ENCODE measurements at places on chromosomes 7 and 10.

GRCh38 chr10:88536437-88536836 is 46.7 kb downstream of the RNLS start:
- DNase-seq, result no peak

DNA sequence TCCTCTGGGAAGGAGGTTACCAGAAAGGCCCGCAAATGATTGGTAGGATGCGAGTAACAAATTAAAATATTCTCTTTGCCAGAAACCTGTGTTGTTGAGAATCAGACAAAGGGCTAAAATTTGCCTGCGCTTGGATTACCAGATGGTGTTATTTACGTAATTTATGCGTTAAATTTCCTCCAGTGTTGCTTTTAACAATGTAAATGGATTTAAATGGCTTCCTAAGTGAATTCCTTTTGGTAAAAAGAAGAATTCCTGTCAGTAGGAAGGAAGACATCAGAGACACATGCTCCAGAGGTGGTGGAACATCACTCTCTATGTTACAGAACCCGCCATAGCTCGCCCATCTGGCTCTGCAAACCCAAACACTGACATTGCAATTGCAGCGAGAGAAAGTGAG is 520.6 kb downstream of the GALNT17 start:
- DNase-seq, result no peak

DNA sequence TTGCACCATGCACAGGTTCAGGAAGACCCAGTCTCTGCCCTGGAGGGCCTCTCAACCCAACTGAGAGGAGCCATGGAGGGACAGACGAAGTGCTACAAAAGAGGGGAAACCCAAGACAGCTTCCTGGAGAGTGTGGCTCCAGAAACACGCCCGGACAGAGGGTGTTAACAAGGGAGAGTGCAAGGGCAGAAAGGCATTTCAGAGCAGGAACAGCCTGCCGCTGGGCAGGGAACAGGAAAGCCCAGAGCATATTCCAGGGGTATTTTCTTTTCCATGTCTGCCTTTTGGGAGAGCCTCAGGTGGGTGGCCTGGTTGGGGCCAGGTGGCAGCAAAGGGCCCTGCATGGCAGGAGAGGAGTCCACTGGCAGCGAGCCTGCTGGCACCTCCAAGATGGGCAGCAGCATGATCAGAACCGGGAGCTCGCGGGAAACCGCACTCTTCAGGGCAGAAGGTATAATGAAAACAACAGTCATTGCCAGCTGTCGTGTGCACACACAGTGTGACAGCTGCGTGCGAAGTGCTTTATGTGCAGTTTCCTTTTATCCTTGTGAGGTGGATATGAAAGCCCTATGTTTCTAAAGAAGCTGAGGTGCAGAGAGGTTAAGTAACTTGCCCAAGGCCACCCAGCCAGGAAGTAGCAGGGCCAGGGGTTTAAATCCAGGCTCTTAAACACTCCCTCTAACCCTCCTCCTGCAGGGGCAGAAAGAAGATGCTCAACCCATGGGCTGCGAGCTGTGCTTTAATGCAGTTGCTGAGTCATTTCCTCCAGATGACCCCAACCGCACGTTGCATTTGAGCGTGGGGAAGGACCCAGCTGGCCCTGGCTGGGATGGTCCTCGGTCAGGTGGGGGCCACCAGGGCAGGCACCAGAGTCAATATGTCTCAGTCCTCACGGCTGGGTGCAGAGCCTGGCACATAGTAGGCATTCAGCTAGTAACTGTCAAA is 128.6 kb downstream of the OAT start:
- peak; percentile 21 for DNase-seq

GRCh38 chr7:92793656-92794205 is 42.6 kb downstream of the CDK6 start:
- DNase-seq, result no peak

DNA sequence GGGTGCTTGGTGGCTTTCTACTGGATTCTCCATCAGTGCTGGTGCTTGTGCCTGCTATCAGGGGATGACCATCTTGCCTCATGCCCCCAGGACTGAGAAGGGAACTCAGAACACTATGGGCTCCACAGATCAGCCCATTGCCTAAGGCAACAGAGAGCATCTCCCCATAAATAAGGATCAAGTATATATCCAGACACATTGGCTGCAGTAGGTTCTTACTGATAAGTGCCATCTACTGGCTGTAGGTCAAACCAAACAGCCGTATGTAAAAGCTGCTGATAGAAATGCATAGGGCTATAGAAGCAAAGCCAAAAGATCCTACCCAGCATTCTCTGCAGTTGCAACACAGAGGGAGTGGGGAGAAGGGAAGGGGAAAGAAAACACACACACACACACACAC is 153.7 kb downstream of the CDK14 start:
- no peak for DNase-seq

GRCh38 chr10:20765066-20765465 is 132.0 kb downstream of the NEBL start:
- no peak for DNase-seq

- DNase-seq, result no peak
Measured at GRCh38 chr10:48798481-48799254, 114.0 kb downstream of the WDFY4 start.

GRCh38 chr7:16982640-16983350 is 101.0 kb upstream of the AGR3 start:
- DNase-seq, result peak; percentile 61

- DNase-seq, result peak; percentile 16
Measured at GRCh38 chr7:30702200-30702599, 19.9 kb upstream of the CRHR2 start.

DNA sequence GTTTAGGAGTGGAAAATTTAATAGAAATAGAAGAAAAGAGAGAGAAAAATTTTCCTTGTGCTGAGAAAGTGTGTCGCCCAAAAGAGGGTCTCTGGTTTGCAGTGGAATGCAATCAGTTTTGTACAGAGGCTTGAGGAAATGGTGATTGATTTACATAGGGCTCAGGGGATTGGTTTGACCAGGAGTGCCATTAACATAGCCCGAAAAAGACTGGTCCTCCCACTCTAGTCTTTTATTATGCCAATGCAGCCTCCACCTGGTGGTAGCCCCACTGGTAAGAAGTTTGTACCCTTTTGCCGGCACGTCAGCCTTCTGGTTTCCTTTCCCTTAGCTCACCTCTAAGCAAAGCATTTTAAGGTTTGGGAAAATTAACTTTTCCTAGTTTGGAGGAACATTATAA is 885.3 kb downstream of the XPNPEP1 start:
- no peak for DNase-seq

- DNase-seq, result no peak
Measured at GRCh38 chr10:11762706-11763500, 20.7 kb downstream of the ECHDC3 start.

DNA sequence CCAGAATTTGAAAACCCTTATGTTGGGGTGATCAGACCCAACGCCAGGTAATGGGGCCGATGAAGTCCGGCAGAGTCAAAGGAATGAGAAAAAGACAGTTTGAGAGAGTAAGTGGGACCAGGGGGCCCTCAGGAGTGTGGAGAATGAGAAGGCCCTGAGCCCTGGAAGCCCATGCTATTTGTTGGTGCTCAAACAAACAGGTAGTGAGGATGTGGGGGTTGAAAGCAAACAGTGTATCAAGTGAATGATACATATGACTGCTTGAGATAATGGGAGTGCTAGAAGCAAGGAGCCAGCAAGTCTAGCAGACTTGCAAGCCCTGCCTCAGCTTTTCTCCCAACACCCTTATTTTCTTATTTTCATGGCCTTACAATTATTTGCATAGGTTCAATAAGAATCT is 11.2 kb upstream of the SEPTIN14 start:
- no peak for DNase-seq

GRCh38 chr7:110988348-110988747 is 102.6 kb upstream of the LRRN3 start:
- no peak for DNase-seq

- no peak for DNase-seq
Measured at GRCh38 chr10:43035800-43036199, 41.1 kb upstream of the RET start.

All from activated CD4-positive, alpha-beta T cell treated with anti-CD3 and anti-CD28 coated beads, Interleukin-10, Interleukin-2, amounts not matched to agents 100 ng/mL and 50 ng/mL, durations not matched to agents 16 hours and 8 hours (primary cell).